ENCODE measurements at places on chromosomes 3 and 15. TPM values are rescaled to one million over a fixed set of nuclear protein-coding genes. Genes with fewer than 3 reads are reported as not detected.

Gene PLSCR4
- 22.5 TPM for total RNA-seq

Gene KCNMB3
- 0.71 TPM for total RNA-seq

Gene HPS3
- total RNA-seq = 26.5 TPM

Gene THPO
- not detected for total RNA-seq

Gene PRSS50
- total RNA-seq = not detected

Gene GRK7
- not detected for total RNA-seq

Gene GOLGA8J
- total RNA-seq = not detected

Gene MFN1
- total RNA-seq = 38.9 TPM

Gene DUOX2
- not detected for total RNA-seq

Gene PHLDB2
- 33.0 TPM for total RNA-seq

Gene SCG3
- total RNA-seq = not detected

Gene ARL8B
- total RNA-seq = 31.1 TPM

Gene GRM2
- not detected for total RNA-seq

Gene ARNT2
- 9.5 TPM for total RNA-seq

Gene NCEH1
- total RNA-seq = 12.2 TPM

Gene SLC7A14
- total RNA-seq = 0.29 TPM

Gene IQCH
- total RNA-seq = 2.3 TPM

Gene LARP6
- total RNA-seq = 109 TPM

Gene CMTM7
- 9.2 TPM for total RNA-seq

Gene XCR1
- total RNA-seq = not detected

Gene CLDN16
- 0.35 TPM for total RNA-seq

Gene TMCO5A
- total RNA-seq = not detected

Gene GOLGA6D
- total RNA-seq = not detected

Gene XYLB
- total RNA-seq = 2.0 TPM

Gene FGD5
- not detected for total RNA-seq

Gene SKOR1
- under 0.01 TPM for total RNA-seq

Gene RASGRF1
- 5.2 TPM for total RNA-seq

Gene SLC6A11
- not detected for total RNA-seq

Gene ZNF654
- 4.9 TPM for total RNA-seq

Gene ALG1L2
- not detected for total RNA-seq

Gene IRAK2
- 2.9 TPM for total RNA-seq

Gene SLC35A5
- 38.3 TPM for total RNA-seq

Gene CAMK2N2
- total RNA-seq = not detected

Gene C3orf49
- not detected for total RNA-seq

Gene GHSR
- total RNA-seq = not detected

Gene KNG1
- not detected for total RNA-seq

Gene TJP1
- total RNA-seq = 78.3 TPM

Data from myometrial cell (primary cell).